ELF-1 (cell line): ENCODE measurements at places on chromosomes 13 and 19.

DNA sequence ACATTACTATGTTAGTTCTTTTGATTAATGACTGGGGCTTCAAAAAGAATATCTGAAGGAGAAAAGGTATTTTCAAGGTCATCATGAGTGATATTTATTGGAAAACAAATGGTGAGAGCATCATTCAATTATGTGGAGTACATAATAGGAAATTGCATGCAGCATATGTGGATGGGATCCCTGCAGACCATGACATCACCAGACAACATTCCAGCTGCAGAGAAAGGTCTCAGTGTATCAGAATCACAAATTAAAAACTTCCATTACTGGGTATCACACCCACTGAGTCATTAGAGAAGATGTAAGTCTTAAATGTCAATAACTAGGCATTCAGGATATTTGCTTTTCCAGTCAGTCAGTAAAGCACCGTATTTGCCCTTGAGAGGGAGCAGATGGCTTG, 574.4 kb upstream of the SLC10A2 start:
- no peak for DNase-seq

GRCh38 chr13:50611117-50611781, 232.2 kb downstream of the DLEU7 start:
- no peak for DNase-seq

GRCh38 chr19:28858933-28859332, 354.0 kb downstream of the UQCRFS1 start:
- no peak for DNase-seq

GRCh38 chr13:53783471-53783870, 754.9 kb downstream of the OLFM4 start:
- no peak for DNase-seq

DNA sequence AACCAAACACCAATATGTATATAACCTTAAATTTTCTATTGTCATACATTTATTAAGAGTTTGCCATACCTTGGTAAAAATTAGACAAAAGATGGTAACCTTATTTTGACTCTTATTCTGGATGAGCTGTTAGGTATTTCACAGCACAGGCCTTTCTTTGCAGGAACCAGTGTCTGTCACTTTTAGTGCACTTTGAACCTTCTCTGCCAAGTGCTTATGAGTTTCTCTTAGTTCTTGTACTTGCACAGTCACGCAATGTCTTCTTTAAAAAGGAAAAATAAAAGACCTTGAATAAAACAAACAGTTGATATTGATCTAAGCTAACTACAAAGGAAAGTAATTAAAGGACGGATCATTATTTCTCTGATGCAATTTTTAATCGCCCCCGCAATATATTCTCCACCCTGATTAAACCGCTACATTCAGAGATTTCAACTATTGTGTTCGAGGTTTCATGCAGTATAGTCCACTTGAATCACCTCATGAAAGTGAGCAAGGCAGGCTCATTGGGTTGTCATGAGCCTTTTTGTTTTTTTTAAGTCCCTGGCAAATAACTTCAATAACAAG, 534.5 kb downstream of the KLF5 start:
- no peak for DNase-seq

- DNase-seq: peak; percentile 28
Measured at GRCh38 chr13:34207334-34207733, 389.4 kb downstream of the RFC3 start.

DNA sequence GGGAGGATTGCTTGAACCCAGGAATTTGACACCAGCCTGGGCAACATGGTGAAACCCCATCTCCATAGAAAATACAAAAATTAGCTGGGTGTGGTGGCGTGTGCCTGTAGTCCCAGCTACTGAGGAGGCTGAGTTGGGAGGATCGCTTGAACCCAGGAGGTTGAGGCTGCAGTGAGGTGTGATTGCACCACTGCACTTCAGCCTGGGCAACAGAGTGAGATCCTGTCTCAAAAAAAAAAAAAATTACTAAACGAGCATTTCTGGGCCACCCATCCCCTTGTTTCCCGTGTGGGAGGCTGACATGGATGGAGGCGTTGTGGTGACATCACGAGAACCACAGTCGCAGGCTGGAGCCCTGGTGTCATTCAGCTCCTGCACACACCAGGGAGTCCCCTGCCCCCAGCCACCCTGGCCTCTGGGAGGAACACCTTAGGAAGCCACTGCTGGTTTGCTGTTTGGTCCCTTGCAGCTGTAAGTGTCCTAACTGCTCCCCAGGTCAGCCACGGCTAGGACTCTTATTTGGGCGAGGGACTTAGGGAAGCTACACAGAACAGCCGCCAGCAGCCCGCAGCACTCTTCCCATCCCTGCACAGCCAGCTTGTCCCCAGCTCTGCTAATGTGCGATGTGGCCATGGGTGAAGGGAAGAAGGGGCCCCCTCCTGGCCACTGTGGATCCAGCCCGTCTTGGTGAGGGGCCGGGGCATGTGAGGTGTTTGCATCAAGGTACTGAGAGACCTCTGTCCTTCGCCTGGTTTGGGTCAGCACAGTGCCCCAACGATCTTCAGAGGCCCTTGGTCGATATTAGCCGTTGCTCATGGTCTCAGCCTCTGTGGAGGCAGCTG, 12.7 kb downstream of the NKPD1 start:
- peak; percentile 54 for DNase-seq

GRCh38 chr19:50646074-50646807, 3.0 kb upstream of the C19orf81 start:
- DNase-seq: no peak

DNA sequence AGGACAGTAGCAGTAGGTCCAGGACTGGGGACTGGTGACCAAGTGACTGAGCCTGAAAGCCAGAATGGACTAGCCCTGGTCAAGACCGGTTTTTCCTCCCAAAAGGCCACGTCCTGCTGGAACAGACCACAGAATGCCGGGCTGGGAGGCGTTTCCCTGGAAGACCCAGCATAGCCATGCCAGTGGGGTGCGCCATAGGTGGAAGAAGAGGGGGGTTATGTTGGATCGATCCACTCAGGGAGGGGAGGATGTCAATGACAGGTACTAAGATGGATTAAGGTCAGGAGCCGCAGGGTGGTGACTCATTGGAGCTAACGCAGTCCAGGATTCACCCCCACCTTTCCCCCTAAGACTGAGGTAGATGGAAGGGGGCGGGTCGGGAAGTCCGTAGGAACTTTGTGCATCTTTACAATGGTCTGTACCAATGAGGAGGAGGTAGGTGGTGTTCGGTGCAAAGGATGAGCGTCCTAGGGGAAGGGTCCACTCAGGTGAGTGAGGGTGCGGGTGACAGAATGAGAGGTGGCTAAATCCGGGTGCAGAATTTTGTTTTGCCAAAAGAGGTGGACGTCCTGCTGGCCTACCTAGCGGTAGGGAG, 21.0 kb downstream of the VASP start:
- DNase-seq: peak; percentile 91
